Muscle of leg (tissue), 16 donors: ENCODE measurements at places on chromosomes 3 and 15. TPM values are rescaled to one million over a fixed set of nuclear protein-coding genes. Genes with fewer than 3 reads are reported as not detected.

DNA sequence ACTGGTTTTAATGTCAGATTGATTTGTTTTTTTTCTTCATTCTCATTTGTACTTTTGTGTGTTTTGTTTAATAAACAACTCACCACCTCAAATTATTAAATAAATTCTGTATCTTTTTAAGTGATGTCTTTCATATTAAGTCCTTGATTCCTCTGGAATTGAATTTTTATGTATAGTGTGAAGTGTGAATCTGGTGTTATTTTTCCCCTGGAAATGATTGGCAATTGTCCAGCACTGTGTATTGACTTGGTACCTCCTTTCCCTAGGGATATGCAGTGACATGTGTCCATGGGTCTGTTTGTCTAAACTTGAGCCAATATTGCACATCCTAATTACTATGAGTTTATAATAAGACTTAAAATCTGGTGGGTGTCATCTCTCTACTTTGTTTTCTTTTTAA, 2.1 kb downstream of the RNU5B-1 start:
- no peaks in the 10 kb centered on the region for H3K36me3 ChIP-seq
- no peak overlapping the region for H3K4me3 ChIP-seq
- no peaks in the 10 kb centered on the region for H3K27me3 ChIP-seq
- DNase-seq: no peak
- no peak overlapping the region for H3K27ac ChIP-seq
- H3K4me1 ChIP-seq: peaks cover 14% of the 10 kb centered on the region

GRCh38 chr3:139694542-139694941, 16.8 kb upstream of the NMNAT3 start:
- no peaks in the 10 kb centered on the region for H3K4me1 ChIP-seq
- no peaks in the 10 kb centered on the region for H3K27me3 ChIP-seq
- no peaks in the 10 kb centered on the region for H3K36me3 ChIP-seq
- no peak overlapping the region for H3K27ac ChIP-seq
- DNase-seq: no peak
- H3K4me3 ChIP-seq: no peak overlapping the region

DNA sequence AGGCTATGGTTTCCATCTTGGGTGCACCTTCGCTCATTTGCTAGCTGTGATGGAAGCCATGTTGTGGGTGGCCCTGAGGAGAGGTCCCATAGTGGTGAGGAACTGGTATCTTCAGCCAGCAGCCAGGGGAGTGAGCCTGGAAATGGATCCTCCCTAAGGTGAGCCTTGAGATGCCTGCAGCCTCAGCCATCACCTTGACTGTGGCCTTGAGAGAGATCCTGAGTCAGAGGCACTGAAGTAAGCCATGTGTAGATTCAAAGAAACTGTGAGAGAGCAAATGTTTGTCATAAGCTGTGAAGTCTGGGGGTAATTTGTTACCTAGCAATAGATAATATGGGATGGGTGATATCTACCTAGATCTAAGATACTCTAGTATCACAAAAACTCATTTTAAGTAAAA, 105.3 kb downstream of the SNRK start:
- H3K36me3 ChIP-seq: no peaks in the 10 kb centered on the region
- no peak overlapping the region for H3K27ac ChIP-seq
- H3K4me3 ChIP-seq: no peak overlapping the region
- H3K4me1 ChIP-seq: peaks cover 32% of the 10 kb centered on the region
- no peak for DNase-seq
- H3K27me3 ChIP-seq: no peaks in the 10 kb centered on the region

- H3K36me3 ChIP-seq: no peaks in the 10 kb centered on the region
- no peak overlapping the region for H3K4me3 ChIP-seq
- no peaks in the 10 kb centered on the region for H3K4me1 ChIP-seq
- DNase-seq: no peak
- H3K27ac ChIP-seq: no peak overlapping the region
These were observed 271.5 kb downstream of the SATB1 start for GRCh38 chr3:18153571-18154173.

DNA sequence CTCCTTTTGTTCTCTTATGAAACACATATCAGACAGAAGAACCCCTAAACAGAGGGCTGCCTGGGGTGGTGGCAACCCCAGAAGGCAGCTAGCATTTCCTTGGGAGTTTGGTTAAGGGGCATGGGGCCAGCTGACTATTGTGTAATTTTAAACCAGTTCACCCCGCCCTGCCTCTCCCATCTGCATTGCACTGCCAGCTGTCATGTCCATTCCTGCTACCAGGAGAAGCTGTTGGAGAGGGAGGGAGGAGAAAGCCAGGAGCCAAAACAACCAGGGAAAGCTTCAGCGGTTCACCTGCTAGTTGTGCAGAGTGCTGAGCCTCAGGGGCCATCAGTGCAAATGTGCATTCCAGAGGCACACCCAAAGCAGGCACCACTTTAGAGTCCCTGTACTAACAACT, 47.6 kb upstream of the ATP1B3 start:
- H3K4me3 ChIP-seq: no peak overlapping the region
- H3K27me3 ChIP-seq: no peaks in the 10 kb centered on the region
- H3K4me1 ChIP-seq: peaks cover 3% of the 10 kb centered on the region
- DNase-seq: peak; percentile 79
- H3K36me3 ChIP-seq: no peaks in the 10 kb centered on the region

GRCh38 chr3:135982922-135983581, 17.5 kb downstream of the PPP2R3A start:
- no peaks in the 10 kb centered on the region for H3K27me3 ChIP-seq
- no peak overlapping the region for H3K27ac ChIP-seq
- H3K4me3 ChIP-seq: no peak overlapping the region
- DNase-seq: no peak

DNA sequence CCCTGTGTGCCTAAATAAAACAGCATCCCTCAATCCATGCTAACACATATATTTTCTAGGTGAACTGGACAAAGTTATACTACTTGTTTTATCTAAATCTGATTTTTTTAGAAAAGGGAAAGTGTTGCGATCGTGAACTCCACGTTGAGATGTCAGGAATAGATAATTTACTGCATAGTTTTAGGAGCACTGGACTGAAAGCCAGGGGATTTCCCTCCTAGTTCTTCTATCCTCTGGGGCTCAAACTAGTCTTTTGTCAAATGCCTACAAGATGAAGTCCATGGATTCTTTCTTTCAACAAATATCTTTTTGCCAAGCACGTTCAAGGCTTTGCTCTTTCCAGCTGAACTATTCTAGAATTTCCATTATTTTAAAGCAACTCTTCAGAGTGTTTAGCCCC, 617 bp upstream of the HPS3 start:
- H3K27me3 ChIP-seq: peaks cover 2% of the 10 kb centered on the region
- DNase-seq: peak; percentile 33
- peak overlapping the region; percentile 70 for H3K27ac ChIP-seq
- H3K36me3 ChIP-seq: no peaks in the 10 kb centered on the region

- DNase-seq: no peak
- H3K36me3 ChIP-seq: no peaks in the 10 kb centered on the region
- no peak overlapping the region for H3K4me3 ChIP-seq
- H3K4me1 ChIP-seq: peaks cover 3% of the 10 kb centered on the region
- no peak overlapping the region for H3K27ac ChIP-seq
- H3K27me3 ChIP-seq: no peaks in the 10 kb centered on the region
These were observed 232.5 kb upstream of the TBL1XR1 start for GRCh38 chr3:177429771-177430170.

- H3K36me3 ChIP-seq: no peaks in the 10 kb centered on the region
- no peak for DNase-seq
- no peak overlapping the region for H3K4me3 ChIP-seq
These were observed 243.7 kb downstream of the SLC9A9 start for GRCh38 chr3:143604402-143605185.

DNA sequence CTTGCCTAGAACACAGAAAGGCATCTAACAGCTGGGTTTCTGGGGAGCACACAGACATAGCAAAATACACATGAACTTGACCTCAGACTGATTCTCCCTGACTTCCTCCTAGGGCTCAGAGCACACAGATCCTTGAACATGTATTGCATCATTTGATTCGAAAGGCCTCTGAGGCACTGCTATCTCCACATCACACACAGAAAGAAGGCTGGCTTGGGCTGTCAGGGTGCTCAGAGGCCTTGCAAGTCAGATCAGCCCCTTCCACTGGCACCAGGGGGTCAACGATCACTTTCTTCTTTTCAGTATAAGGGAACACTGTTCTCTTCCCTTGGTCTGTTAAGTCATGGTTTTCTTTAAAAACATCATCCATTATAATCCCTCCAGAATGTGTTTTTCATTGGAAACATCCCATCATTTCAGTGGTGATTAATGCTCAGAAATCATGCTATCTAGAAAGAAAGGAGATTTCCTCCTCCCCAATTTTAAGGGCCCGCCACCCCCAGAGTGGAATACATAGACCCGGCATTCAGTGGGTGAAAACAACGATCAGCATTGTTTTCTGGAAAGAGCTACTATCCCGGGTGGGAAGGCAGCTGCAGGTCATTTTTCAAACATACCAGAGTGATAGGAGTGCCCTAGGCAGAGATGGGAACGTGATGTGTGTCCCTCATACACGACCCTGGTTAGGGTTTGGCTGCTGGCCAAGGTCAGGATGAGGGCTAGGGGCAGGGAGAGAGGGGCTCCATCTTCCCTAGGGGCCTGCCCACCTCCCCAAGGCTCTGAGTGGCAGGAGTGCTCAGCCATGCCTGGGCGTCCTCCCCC, 253.3 kb upstream of the LYSMD4 start:
- H3K27me3 ChIP-seq: peaks cover 5% of the 10 kb centered on the region
- peak; percentile 36 for DNase-seq
- H3K4me3 ChIP-seq: no peak overlapping the region
- H3K4me1 ChIP-seq: peaks cover 36% of the 10 kb centered on the region
- peak overlapping the region; percentile 8 for H3K27ac ChIP-seq

DNA sequence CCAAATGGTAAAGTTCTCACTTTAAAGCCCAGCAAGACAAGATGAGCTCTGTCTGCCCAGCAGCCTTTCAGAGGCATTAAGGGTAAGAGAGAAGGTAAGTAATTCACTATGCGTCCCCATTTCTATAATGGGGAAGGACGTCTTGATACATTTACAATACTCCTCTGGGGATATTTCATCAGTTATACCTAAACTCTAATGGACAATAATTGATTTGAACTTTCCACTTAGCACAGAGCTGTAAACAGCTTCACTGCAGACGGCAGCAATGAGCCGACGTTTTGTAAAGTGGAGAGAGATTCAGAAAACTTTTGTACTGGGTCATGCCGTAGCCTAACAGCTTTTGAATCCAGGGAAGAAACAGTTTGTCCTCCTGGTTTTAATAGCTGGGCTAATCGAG, 127.4 kb downstream of the TIGIT start:
- no peak for DNase-seq
- no peak overlapping the region for H3K4me3 ChIP-seq
- no peak overlapping the region for H3K27ac ChIP-seq
- H3K36me3 ChIP-seq: no peaks in the 10 kb centered on the region
- no peaks in the 10 kb centered on the region for H3K27me3 ChIP-seq

- H3K27me3 ChIP-seq: no peaks in the 10 kb centered on the region
- H3K27ac ChIP-seq: no peak overlapping the region
- H3K36me3 ChIP-seq: no peaks in the 10 kb centered on the region
These were observed 417.1 kb downstream of the RBMS3 start for GRCh38 chr3:29697989-29698388.

- peak overlapping the region; percentile 94 for H3K27ac ChIP-seq
- H3K36me3 ChIP-seq: peaks cover 12% of the 10 kb centered on the region
- DNase-seq: peak; percentile 87
- H3K4me3 ChIP-seq: peak overlapping the region; percentile 77
- peaks cover 26% of the 10 kb centered on the region for H3K4me1 ChIP-seq
These were observed 665 bp downstream of the GATM start for GRCh38 chr15:45377609-45378148.

DNA sequence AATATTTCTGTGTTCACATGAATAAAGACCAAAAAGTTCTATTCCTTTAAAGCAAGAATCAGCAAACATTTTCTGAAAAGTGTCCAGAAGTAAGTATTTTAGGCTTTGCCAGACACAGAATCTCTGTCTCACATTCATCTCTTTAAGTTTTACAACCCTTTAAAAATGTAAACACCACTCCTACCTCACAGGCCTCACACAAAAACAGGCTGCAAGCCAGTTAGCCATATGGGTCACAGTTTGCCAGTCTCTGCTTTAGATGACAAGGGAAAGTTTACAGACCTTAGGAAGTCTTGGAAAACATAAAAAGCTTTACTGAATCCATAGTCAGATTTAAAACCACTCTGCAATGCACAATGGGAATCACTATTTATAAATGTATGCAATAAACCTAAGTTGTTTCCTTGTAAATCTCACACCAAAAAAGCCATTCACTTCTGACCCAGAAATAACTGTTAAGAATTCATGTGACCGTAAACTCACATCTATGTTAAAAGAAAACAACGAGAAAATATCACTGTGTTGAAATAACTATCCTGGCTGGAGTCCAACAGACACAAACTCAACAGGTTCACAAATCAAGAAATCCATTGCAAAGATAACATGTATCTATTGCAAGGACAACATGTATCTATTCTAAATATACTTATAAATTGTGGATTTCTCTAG, 308.2 kb downstream of the ULK4 start:
- DNase-seq: no peak
- H3K4me1 ChIP-seq: no peaks in the 10 kb centered on the region
- no peaks in the 10 kb centered on the region for H3K27me3 ChIP-seq
- H3K36me3 ChIP-seq: no peaks in the 10 kb centered on the region
- no peak overlapping the region for H3K4me3 ChIP-seq
- no peak overlapping the region for H3K27ac ChIP-seq

- no peaks in the 10 kb centered on the region for H3K36me3 ChIP-seq
- H3K27ac ChIP-seq: no peak overlapping the region
- no peak for DNase-seq
- H3K4me1 ChIP-seq: no peaks in the 10 kb centered on the region
- no peaks in the 10 kb centered on the region for H3K27me3 ChIP-seq
- no peak overlapping the region for H3K4me3 ChIP-seq
These were observed 497.8 kb downstream of the NAALADL2 start for GRCh38 chr3:175356899-175357324.

DNA sequence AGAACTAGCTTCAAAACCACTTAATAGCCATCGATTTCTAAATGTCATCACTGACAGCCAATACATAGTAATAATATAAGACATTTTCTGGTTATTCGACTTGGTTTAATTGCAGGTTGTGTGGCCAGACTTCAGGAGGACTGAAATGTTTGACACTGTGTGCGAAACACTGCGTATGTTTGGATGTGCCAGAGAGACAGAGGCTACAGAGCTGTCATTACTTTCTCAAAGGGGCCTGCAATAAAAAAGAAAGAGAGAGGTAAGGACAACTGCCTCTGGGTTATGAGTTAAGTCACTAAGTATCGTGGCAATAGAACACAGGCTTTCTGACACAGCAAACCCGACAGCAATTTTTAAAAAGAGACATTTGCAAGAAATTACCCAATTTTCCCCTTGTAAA, 882 bp downstream of the LMOD3 start:
- peaks cover 19% of the 10 kb centered on the region for H3K4me1 ChIP-seq
- peak overlapping the region; percentile 46 for H3K4me3 ChIP-seq
- no peak for DNase-seq
- H3K27me3 ChIP-seq: no peaks in the 10 kb centered on the region

GRCh38 chr3:143450632-143451031, 331.1 kb downstream of the CHST2 start:
- no peaks in the 10 kb centered on the region for H3K4me1 ChIP-seq
- no peaks in the 10 kb centered on the region for H3K36me3 ChIP-seq
- no peak overlapping the region for H3K4me3 ChIP-seq

GRCh38 chr15:75921732-75922703, 18.3 kb downstream of the FBXO22 start:
- no peak overlapping the region for H3K4me3 ChIP-seq
- H3K4me1 ChIP-seq: peaks cover 6% of the 10 kb centered on the region
- peak; percentile 53 for DNase-seq

The SIDT1 gene
- total RNA-seq: 2.5 TPM

The PODXL2 gene
- total RNA-seq: 5.8 TPM

The OSTN gene
- total RNA-seq: 12.9 TPM

The GRM7 gene
- 0.04 TPM for total RNA-seq

The NME9 gene
- 0.22 TPM for total RNA-seq

The KAT2B gene
- total RNA-seq: 14.6 TPM

The ATP1B3 gene
- total RNA-seq: 25.8 TPM

The CCR8 gene
- total RNA-seq: not detected
